ENCODE measurements at places on chromosomes 3 and 15. TPM values are rescaled to one million over a fixed set of nuclear protein-coding genes. Genes with fewer than 3 reads are reported as not detected.
A peak's percentile ranks its signal among the peaks of the same experiment; 100 is the strongest.

- H3K27ac ChIP-seq = peak overlapping the region; percentile 52
- no peak for DNase-seq
- no peaks in the 10 kb centered on the region for H3K27me3 ChIP-seq
- H3K4me1 ChIP-seq = peaks cover 61% of the 10 kb centered on the region
- H3K4me3 ChIP-seq = no peak overlapping the region
Observed at GRCh38 chr3:168511428-168512014, 415.8 kb upstream of the GOLIM4 start.

DNA sequence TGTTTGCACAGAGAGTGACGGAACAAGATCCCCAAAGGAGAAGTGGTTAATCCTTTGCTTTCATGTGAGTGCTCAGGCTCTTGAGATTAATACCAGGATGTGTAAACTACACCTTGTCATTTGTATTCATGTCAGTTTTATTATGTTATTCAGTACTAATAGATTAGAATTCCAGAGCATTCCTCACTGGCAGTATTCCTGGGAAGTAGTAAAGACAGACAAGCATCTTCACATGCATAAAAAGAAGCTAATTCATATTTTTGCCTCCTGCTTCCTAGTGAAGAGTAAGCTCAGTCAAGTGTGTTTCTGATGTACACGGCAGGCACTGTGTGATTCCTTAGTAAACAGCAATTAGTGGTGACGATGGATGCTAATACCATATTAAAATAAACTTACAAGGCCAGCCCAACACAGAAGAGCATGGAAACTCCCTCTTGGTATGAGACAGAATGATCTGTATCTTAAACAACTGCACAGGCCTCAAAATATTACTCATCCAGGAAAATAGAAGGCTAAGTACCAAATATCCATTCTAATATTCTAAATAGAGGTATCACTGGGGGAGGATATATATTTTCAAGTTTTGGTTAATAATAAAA lies 336.8 kb upstream of the MCTP2 start:
- no peak for DNase-seq
- H3K4me1 ChIP-seq = no peaks in the 10 kb centered on the region
- H3K27ac ChIP-seq = no peak overlapping the region

- peak overlapping the region; percentile 12 for H3K27ac ChIP-seq
- DNase-seq = no peak
- H3K27me3 ChIP-seq = no peaks in the 10 kb centered on the region
- H3K4me1 ChIP-seq = peaks cover 22% of the 10 kb centered on the region
Observed at GRCh38 chr15:40468898-40469331, 1.9 kb upstream of the CHST14 start.

GRCh38 chr3:11392014-11392859 lies 120.0 kb downstream of the ATG7 start:
- peak overlapping the region; percentile 61 for H3K27ac ChIP-seq
- H3K27me3 ChIP-seq = no peaks in the 10 kb centered on the region
- no peak for DNase-seq
- peaks cover 34% of the 10 kb centered on the region for H3K4me1 ChIP-seq

DNA sequence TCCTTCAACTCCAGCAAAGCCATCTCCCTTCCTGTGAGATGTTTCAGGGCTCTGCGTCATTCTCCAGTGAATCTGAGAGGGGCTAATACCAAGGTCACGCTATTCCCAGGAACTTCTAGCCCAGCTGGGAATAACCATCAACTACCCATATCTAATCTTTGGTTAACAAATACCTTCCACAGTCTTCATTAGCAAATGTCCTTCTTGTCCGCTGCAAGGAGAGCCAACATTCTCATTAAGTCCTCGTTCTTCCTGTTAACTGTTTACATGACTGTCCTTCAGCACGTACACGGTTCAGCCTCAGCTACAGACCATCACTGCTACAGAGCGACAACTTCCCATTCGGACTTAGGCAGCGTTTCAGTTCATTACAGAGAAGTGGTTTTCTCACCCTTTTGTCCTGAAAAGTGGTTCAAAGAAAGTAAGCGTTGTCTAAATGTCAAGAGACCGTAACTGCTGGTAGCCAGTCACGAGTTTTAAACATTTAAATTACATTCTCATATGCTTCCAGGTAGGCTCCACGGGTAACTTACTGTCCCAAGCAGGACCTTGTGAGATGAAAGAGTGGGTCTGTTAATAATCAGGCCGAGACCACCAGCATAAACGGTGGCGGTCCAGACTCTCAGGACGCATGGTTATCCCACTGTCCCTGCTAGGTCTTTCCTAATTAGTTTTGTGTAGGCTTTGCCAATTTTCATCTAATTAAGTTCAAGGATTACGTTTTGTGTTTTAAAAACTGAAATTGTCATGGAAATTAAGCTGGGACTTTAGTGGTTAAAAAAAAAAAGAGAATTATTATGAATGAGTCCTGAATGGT lies 63.8 kb downstream of the CHSY1 start:
- peaks cover 6% of the 10 kb centered on the region for H3K36me3 ChIP-seq
- peak overlapping the region; percentile 20 for H3K4me3 ChIP-seq
- H3K4me1 ChIP-seq = peaks cover 43% of the 10 kb centered on the region
- peak overlapping the region; percentile 87 for H3K27ac ChIP-seq
- H3K27me3 ChIP-seq = no peaks in the 10 kb centered on the region

DNA sequence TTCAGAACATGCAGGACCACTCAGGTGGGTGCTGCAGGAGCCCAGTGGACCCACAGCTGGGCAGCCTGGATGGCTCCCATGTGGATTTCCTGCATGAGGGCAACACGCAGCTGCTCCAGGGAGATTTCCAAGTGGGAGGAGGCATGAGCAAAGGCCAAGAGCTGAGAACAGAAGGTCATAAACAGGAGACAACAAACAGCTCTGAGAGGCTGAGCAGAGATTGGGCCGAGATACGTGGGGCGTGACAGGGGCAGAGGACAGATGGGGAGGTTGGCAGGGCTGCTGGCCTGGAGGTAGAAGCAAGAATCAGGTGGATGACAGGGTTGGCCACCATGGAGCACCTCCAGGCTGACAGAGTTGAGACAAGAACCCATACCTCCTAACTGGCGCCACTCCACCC lies 2.9 kb downstream of the PHGR1 start:
- H3K36me3 ChIP-seq = no peaks in the 10 kb centered on the region
- peaks cover 24% of the 10 kb centered on the region for H3K27me3 ChIP-seq
- no peak overlapping the region for H3K27ac ChIP-seq
- H3K4me1 ChIP-seq = peaks cover 10% of the 10 kb centered on the region

- no peak for DNase-seq
- H3K4me1 ChIP-seq = peaks cover 2% of the 10 kb centered on the region
- H3K27me3 ChIP-seq = peaks cover 26% of the 10 kb centered on the region
- H3K36me3 ChIP-seq = no peaks in the 10 kb centered on the region
- no peak overlapping the region for H3K27ac ChIP-seq
Observed at GRCh38 chr3:140762746-140763145, 84.9 kb downstream of the TRIM42 start.

DNA sequence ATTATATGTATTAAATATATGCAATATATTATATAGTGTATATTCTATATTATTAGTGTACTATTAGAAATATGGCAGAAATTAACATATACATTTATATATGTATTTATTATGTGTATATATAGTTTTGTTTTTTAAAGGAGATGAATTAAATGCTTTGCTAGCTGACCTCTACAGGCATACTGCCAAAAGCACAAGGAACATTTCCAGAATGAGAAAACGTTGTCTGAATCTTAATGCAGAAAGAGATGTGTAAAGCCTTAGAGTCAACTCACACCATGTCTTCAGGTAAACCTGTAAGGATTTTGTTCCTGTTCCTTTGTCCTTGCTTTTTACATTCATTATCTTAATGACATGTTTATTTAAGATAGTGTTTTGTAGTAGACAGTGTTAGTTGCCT lies 111.9 kb downstream of the ST8SIA2 start:
- no peak overlapping the region for H3K27ac ChIP-seq
- H3K27me3 ChIP-seq = peaks cover 2% of the 10 kb centered on the region
- peaks cover 15% of the 10 kb centered on the region for H3K4me1 ChIP-seq
- H3K36me3 ChIP-seq = no peaks in the 10 kb centered on the region
- no peak for DNase-seq

- H3K4me3 ChIP-seq = no peak overlapping the region
- H3K27me3 ChIP-seq = no peaks in the 10 kb centered on the region
- no peak for DNase-seq
- H3K4me1 ChIP-seq = peaks cover 6% of the 10 kb centered on the region
Observed at GRCh38 chr3:42194943-42195510, 71.0 kb downstream of the CCK start.

DNA sequence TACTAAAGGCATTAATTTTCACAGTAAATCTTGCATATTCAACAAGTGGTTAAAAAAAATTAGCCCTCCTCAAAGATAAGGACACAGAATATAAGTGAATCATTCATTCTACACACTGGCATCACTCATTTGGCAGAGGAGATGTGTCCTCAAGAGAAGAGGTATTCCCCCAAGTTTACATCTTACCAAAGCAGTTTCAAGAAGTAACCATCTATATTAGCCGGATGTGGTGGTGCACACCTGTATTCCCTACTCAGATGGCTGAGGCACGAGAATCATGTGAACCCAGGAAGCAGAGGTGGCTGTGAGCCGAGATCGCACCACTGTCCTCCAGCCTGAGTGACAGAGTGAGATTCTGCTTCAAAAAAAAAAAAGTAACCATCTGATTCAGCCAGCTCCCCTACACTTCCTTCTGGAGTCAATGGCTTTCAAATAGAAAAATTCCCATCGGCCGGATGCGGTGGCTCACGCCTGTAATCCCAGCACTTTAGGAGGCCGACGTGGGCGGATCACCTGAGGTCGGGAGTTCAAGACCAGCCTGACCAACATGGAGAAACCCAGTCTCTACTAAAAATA lies 15.4 kb downstream of the RAF1 start:
- no peaks in the 10 kb centered on the region for H3K36me3 ChIP-seq
- H3K27ac ChIP-seq = no peak overlapping the region
- no peaks in the 10 kb centered on the region for H3K27me3 ChIP-seq
- no peak overlapping the region for H3K4me3 ChIP-seq
- H3K4me1 ChIP-seq = peaks cover 21% of the 10 kb centered on the region
- DNase-seq = no peak

DNA sequence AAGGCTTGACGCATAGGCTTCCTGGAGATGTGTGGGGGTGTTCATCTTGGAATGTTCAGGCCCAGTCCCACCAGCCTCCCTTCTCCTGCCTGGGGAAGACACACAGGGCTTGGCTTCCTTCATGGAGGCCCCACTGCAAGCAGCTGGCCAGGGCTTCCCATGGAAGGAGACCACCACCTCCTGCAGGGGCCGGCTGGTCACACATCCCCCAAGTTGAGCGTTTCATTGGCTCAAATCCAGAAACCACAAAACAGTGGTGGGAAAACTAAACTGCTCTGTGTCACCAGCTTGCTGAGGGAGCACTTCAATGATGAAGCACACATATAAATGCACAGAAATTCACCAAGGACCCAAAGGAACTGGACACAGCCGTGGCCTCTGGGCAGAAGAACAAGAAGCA lies 8.3 kb downstream of the IQSEC1 start:
- no peak for DNase-seq
- no peaks in the 10 kb centered on the region for H3K27me3 ChIP-seq

DNA sequence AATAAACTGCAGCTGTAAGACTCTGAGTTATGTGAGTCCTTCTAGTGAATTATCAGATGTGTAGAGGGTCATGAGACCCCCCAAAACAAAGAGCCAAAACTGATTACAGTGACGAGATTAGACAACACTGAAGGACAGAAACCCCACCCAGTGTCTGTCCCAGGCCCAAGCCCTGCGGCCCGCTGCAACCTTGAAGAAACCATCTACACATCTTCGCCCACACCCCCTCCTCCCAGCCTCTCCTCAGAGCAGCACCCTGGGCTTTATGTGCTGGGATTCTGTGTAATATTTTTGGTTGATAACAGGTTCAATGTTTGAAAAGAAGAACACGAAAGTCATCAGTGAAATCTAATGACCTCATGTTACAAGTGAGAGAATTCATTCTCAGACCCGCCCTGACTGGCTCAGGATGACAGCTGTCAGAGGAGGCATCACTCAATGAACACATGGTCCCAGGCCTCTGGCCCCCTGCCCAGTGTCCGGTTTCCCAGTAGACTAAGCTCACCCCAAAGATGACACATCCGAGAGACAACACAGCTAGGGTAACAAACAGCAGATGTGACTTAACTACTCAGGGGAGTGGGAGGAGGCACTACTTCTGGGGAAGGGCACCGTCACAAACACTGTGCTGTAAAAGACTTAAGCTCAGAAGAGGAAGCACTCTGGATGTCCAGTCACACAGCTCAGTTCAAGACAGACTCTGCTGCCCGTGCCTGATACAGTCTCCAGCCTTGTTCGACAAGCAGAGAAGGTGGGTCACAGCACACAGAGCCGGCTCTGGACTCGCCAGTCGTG lies 48.9 kb downstream of the NIPA2 start:
- no peak overlapping the region for H3K4me3 ChIP-seq
- H3K36me3 ChIP-seq = peaks cover 39% of the 10 kb centered on the region

DNA sequence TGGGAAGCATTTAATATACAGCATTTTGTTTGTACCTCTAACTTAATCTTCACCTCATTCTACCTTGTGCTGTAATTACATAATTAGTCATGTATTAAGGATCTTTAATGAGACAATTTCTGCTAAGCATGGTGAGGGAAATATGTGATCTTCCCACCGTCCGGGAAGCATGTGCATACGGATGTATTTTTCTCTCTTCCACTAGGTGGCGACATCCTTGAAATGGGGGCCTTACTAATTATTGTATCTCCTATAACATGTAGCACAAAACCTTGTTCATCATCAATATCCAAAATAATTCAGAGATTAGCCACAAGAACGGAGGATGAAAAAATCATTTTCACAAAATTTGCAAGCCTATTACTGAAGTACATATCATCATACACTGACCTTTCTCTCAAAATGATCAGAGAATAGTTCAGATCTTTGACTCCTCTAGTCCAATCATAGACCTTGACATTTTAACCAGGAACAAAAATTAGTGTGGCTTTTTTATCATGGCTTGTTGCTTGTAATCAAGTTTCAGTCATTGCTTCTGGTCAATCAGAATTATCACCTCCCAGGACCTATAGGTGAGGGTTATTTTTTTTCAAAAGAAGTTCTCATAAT lies 148.9 kb upstream of the GBE1 start:
- H3K4me1 ChIP-seq = peaks cover 18% of the 10 kb centered on the region
- no peaks in the 10 kb centered on the region for H3K27me3 ChIP-seq
- no peaks in the 10 kb centered on the region for H3K36me3 ChIP-seq
- no peak for DNase-seq
- H3K4me3 ChIP-seq = no peak overlapping the region
- H3K27ac ChIP-seq = no peak overlapping the region

DNA sequence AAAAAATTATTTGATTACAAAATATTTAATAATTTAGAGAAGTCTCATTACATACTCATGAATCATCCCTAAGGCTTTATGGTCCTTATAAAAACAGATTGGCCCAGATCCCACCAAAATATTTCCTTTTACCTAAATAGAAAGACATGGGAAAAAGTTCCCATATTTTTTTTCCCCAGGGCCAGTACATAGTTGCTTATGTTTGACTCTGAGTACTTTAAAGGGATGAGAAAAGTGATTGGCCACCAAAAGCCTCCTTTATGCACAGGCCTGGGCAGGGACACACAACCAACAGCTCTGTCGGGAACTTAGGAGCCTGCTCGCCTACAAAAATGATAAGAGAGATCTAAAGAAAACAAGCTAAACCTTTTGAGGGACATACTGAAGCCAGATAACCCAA lies 22.3 kb downstream of the KCNAB1 start:
- peaks cover 34% of the 10 kb centered on the region for H3K27me3 ChIP-seq
- peaks cover 11% of the 10 kb centered on the region for H3K4me1 ChIP-seq
- H3K4me3 ChIP-seq = no peak overlapping the region
- no peaks in the 10 kb centered on the region for H3K36me3 ChIP-seq

Gene ZFYVE19
- 24.2 TPM for total RNA-seq

Gene ST3GAL6
- 11.1 TPM for total RNA-seq

Gene TLR9
- 0.16 TPM for total RNA-seq

Gene GRAMD2A
- total RNA-seq = 2.0 TPM

Gene SCAANT1
- not detected for total RNA-seq

Data from mesothelial cell of epicardium (in vitro differentiated cells).